ENCODE measurements at places on chromosomes 4 and X.

DNA sequence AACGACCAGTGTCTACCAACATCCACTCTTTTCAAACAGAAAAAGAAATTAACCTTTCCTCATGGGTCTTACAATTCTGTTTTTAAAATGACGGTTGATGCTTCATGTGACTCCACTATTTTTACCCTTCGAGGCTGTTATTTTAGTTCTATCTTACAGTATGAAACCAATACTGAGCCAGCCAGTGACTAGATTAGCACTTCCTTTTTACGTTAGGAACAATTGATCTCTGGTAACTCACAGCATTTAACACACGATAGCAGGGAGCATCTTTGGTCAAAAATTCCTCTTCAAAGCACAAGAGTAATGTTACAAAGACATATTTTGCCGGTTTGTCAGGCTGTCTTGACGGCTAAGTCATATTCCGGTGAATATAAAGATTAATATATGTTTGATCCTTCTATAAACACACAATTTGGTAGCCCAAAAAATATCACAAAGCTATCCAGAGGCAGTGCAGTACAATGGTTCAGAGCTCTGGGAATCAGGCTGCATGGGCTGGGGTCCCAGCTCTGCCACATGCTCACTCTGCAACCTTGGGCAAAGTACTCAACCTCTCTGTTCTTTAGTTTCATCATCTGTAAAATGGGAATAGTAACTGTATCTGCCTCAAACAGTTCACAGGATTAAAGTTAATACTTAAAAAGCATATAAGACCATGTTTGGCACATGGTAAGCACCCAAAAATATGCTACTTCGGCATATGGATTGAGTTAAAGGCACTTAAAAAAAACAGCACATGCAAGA is 62.9 kb upstream of the TXK start:
- DNase-seq, result no peak

DNA sequence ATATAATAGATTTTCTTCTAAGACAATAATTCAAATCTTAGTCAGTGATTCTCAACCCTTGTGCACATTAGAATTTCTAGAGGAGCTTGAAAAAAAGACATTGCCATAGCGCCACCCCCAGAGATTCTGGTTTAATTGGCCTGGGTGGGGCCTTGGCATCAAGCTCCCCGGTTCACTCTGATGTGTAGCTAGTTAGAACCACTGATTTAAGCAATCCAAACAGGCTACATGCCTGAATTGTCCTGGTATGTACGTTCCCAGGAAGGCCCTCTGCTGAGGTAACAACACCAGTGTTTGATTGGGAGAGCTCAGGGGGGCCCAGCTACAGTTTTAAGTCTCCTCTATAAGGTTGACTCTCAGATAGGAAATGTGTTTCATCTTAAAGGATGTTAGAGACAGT is 1.3 kb upstream of the ATP10D start:
- no peak for DNase-seq

DNA sequence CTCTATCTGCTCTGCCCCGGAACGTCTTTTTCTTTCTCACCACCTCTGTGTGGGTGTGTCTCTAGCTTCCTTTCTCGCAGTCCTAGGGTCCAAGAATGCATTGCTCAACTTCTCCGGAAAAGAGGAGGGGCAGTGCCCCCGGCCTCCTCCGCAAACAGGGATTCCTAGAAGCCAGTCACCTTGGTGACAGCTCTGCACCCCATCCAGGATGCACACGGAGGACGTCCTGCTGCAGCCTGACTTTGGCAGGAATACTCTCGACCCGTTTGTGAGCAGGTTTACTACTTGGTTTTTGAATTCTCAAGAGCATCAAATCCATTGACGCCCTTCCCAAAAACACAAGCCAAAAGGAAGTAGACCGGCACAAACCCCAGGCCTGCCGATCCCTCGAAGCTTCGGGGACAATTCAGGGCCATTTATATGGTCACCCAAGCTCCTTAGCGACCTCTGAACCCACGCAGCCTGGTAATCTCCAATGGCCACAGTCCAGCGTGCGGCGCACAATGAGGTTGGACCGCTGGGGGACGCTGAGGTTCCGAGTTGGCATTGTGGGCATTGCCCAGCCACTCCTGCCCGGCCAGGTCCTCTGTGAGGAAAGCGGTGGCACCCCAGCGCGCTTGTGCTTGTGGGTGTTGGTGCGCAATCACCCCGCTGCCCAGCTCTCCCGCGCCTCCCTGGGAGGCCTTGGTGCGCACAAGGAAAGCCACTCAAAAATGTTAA is 9.8 kb downstream of the NKX3-2 start:
- no peak for DNase-seq

- no peak for DNase-seq
Measured at GRCh38 chr4:138841343-138841742, 174.2 kb upstream of the NOCT start.

DNA sequence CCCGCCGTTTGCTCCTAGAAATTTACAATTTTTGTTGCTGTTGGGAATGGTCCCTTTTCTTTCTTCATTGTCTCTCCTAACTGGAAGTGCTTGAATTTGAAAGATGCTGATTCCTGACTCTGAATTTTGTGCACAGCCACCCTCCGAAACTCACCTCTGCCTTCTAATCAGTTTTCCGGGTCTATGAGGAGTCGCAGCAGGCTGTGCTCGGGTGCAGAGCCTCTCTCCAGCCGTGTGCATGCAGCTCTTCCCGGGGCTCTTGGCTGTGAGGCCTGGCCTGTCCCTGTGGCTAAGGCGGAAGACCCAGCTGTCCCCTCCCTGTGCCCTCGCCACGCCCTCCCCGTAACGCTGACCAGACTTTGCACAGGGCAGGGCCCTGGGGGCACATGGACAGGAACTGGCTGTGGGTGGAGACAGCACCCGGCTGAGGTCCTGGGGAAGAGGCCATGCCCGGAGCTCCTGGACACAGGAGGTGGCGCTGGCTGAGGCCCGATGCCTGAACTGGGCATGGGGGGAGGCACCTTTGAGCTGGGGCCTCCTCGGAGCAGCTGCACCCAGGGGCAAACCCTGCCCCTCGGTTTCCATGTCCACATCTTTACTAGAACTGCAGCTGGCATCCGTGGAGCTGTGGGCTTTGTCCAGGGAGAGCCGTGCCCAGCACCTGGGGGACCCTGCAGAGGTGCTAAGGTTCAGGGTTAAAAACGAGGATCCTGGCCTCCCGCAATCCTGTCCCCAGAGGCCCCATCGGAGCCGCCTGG is 32.6 kb upstream of the SPON2 start:
- DNase-seq, result no peak

DNA sequence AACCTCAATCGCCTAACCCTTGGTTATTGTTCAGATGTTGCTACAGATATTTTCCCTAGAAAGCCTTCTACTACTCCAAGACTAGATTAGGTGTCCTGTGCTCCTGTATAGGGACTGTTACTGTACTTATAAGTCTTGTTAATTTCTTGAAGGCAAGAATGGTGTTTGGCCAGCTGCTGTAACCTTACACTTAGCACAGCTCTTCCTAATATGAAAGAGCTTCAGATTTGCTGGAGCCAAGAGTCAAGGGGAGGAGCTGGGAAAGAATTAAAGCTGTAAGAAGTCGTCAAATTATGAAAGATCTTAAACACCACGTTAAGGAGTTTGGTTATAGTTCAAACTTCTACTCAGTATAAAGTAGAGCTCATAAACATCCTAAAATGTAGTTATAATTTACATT is 245.9 kb upstream of the TLL1 start:
- no peak for DNase-seq

- no peak for DNase-seq
Measured at GRCh38 chr4:41179498-41180195, 34.7 kb downstream of the APBB2 start.

DNA sequence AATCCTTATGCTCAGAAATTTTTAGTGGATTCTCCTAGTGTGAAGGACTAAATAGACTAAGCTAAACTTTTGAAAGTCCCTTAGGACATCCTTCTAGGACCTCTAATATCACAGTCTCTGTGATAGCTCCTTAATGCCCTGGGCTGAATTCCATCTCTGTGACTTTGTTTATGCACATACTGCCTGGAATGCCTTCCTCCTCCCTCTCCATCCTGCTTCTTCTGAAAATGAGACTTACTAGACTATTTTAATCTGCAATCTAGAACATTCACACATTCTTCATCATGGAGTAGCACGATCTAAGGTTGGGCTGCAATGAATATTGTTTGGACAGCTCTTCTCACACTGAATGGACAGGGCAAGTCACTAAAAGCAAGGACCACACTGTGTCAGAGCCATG is 65.0 kb upstream of the MSX1 start:
- DNase-seq, result no peak

GRCh38 chr4:18291981-18292380 is 270.4 kb upstream of the LCORL start:
- no peak for DNase-seq

DNA sequence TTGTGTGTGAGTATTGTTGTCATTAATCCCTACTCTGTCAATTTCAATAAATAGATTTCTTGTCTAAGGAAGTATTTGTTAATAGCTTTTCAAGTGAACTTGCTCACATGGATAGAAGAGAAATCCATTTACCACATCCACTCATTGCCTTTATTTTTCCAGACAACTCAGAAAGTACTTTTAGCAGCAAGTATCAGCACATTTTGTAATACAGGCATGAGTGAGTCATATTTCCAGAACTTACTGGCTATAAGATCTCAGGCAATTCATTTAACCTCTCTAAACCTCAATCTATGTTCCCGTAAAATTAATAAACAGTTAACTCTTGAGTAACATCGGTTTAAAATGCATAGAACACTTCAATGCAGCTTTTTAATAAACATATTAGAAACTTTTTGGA is 317.9 kb upstream of the PCDH7 start:
- no peak for DNase-seq

DNA sequence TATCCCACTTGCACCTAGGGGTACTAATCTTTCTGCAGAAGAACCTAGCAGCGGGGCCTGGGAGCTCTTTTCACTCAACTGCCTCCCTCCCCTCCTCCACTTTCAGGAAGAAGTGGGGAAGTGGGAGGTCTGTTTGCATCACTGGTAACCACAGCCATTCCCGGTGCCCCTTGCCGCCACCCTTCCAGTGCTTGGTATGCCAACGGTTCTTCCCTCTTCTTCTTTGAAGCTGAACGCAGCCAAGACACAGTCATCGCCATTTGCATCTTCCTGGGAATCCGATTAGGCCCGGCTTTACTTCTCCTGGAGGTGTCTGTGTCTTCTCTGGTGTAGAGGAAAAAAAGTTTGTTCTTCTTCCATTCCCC is 47.2 kb upstream of the RBPJ start:
- DNase-seq, result no peak

DNA sequence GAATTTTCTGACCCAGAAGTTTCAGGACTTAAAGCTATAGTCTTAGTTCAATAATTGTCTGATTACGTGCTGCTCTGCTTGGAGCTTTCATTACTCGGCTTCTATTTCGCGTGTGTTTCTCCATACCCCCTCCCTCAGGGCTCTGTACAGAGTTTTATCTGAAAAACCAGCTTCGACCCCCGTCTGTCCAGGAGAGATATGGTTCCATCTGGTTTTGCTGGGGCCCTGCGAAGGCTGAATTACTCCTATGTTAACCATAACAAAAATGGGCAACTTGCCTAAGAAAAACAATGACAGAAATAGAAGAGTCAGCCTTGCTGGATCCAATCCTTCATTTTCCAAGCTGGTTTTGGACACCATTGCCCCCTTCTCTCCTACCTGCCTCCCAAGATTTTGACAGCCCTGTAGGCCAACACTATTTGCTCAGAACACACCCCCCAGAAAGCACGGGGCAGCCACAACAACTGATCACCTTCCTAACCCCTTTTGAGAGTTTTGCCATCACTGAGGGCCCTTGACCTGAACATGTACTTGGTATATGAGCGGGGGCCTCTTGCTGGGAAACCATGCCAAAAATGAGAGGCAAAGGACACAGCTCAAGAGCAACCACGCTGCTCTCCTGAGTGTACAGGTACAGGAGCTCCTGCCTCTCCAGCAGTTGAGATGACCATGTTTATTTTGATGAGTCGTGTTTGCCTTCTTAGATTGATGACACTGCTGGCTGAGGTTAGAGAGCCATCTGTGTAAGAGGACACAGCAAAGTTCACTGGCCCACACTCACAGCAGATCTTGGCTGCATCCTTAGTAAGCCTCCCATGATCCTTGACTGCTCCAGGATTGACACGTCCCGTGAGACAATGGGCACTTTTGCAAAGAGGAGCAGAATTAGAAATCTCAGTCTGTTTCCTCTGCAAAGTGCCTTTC is 36.2 kb upstream of the ATP6AP2 start:
- DNase-seq, result no peak

DNA sequence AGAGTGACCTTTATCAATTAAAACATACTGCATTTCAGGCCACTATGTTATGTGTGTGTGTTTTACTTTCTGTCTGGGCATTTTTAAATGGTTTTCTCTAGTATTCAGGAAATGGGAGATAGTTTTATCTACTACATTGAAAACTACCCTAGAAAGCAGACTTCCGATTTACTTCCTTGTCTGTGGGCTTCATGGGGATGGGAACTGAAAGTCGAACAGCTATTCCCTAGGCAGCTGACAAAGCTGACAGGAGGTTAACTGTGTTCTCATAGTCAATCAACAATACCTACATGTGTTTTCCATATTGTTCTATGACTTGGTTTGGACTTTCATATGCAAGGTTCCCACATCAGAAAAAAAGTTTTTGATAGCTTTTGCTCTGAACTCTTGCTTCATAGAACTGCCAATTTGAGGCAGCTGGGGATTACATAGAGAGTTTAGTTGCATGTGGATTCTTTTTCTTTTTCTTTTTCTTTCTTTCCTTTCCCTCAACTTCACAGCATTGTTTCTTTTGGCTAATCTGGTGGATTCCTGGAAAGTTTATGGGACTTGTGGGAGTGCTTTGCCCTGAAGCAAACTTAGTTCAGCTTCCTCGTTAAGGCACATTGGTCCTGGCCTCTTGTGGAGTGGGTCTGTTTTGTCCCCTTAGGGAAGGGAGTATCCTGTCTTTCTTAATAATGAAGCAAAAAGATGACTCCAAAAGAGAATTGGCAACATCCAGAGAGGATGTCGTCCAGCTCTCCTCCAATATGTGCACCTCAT is 327.1 kb upstream of the GIMD1 start:
- peak; percentile 82 for DNase-seq

- DNase-seq, result peak; percentile 77
Measured at GRCh38 chr4:1628892-1629698, 55.0 kb downstream of the FAM53A start.

DNA sequence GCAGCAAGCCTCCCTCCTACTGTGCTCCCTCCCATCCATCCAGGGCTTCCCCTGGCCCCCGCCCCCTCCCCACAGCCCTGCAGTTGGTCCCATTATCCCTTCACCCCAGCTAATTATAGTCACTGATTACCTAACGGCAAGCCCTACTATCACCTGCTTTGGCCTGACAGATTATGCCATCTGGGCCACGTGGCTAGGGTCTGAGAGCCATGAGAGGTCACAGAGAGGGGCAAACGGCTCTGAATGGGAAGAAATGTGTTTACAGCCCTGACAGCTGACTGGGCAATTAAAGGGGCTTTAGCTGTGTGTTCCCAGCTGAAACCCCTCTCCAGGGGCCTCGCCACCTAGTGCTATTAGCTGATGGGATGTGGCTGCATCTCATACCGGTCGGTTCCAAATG is 134.4 kb upstream of the CPEB2 start:
- DNase-seq, result peak; percentile 22

All from muscle of back (tissue), 13 donors.